ENCODE measurements at places on chromosomes 1 and 21.

DNA sequence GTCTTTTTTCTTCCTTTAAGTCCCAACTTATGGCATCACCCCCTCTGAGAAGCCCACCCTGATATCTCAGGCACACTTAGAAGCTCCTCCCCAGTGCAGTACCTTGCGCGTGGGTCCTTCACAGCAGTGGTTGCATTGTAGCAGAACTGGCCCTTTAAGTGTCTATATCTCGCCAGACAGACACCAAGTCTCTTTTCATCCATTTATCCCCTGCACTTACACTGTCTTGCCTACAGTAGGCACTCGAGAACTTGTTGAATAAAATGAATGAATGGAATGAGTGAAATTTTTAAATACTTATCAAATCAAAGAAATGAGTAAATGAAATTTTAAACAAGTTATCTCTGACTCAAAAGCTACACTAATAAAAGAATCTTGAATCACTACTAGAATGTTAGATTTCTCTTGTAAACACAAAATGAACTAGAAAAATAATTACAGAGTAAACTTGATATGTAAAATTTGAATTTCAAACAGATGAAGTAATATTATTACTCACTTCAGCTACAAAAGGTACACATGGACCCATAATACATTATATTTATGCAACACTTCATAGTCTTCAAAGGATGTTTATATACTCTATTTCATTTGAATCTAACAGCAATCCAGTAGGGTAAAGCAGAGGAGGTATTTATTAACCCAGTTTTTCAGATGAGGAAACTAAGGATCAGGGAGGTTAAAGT, 54.7 kb upstream of the MAN1A2 start:
- no peak for DNase-seq

GRCh38 chr1:28811766-28812668, at the start of gene OPRD1:
TSS of gene OPRD1 (plus strand) at chr1:28812170. CDS start at chr1:28812384, 214 bp downstream.
- DNase-seq = no peak

DNA sequence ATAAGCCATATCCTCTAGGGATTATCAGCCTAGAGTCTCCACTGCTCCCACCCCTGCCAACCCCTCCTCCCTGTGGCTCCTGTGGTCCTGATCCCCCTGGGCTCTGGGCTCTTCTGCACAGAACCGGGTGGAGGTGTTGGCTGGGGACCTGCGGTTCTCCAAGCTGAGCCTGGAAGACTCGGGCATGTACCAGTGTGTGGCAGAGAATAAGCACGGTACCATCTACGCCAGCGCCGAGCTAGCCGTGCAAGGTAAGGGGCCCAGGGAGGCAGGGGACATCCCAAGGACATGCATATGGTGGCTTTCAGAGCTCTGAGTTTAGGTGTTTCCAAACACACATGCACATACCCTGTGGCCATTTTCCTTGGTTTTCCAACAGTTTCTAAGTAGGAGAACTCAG, 19.3 kb downstream of the CNTN2 start:
- DNase-seq = no peak

- no peak for DNase-seq
Measured at GRCh38 chr1:63595435-63595834, 2.2 kb downstream of the PGM1 start.

DNA sequence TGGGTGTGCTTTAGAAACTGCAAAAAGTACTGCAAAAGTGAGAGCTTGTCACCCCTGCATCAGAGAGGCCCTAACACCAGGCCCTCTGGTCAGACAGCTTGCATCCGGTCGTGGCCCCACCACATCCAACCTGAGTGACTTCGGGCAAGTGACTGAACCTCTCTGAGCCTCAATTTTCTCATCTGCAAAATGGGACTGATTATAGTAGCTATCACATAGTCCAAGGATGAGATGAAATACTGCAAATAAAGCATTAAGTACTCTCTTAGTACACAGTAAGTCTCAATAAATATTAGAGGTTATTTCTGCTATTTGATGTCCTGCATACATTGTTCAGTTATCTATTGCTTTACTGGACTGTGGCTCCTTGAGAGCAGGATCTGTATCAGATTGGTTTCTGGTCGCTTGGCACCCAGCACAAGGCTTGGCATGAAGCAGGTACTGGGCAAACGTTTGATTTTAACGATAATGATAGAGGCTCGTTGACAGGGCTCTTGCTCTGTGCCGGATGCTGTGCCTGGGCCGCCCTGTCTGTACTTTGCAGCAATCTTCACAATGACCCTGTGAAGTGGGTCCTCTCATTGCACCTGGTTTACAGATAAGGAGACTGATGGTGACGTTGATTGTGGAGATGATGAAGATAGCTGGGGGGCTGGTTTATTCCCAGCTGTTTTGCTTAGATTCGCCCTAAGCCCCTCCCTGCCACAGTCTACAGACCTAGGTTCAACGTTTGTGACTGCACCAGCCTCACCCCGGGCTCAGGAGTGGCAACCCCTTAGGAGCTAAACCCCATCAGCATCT, 43.6 kb downstream of the RAP1GAP start:
- DNase-seq = no peak

DNA sequence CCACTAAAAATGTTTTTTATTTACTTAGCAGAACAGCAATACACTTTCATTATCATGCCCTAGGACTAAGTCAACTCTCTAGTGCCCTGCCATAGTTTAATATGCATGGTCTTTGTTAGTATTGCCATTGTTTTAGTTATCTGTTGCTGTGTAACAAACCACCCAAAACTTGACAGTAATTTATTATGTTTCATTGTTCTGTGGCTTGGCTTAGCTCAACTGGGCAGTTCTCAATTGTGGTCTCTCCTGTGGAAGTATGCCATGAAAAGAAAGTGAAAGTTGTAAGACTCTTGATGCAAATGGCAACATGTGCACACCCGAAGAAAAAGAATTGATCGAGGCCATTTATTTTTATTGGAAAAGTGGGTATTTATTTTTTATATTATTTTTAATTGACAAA, 206.3 kb upstream of the KCTD3 start:
- DNase-seq = no peak

DNA sequence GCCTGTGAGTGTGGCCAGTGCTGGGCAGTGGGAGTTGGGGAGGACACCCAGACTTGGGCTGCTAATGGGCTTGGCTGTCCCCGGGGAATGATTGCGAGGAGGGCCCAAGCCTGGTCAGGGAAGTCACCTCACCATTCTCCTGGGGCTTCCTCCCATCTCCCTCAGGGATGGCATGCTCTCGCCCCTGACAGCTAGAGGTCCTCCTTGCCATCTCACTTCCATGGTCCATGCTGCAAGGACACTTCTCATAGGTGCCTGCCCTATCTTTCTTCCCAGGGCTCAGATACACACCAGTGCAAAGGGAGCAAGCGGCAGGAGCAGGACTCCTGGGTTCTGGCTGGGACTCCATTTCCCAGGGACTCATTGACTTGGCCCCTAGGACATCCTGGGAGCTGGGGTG, 4.1 kb downstream of the NTRK1 start:
- DNase-seq = no peak

DNA sequence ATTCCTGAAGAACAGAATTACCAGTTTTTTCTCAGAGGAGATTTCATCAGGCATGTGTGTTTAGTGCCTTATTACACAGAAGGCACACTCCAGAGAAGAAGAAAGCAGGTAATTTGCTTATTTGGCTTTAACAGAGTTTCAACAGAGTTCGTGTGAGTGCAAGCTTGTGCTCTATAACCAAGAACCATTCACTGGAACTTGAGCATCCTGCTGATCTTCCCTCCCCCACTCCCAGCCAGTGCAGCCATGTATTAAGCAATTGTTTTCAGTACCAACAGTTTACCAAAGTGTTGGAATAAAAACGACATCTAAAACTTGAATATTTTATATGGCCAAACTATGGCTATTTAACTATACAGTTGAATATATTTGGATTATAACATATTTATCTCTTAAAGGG, 4.3 kb downstream of the MGST3 start:
- DNase-seq = no peak

GRCh38 chr21:44790368-44790767, 11.3 kb downstream of the UBE2G2 start:
- DNase-seq = no peak

GRCh38 chr1:78715181-78715661, 65.6 kb downstream of the IFI44 start:
- DNase-seq = no peak

All from naive thymus-derived CD8-positive, alpha-beta T cell (primary cell).